ENCODE measurements at places on chromosomes 16 and 17.

- DNase-seq = no peak
Observed at GRCh38 chr16:84975066-84975465, 36.3 kb downstream of the ZDHHC7 start.

DNA sequence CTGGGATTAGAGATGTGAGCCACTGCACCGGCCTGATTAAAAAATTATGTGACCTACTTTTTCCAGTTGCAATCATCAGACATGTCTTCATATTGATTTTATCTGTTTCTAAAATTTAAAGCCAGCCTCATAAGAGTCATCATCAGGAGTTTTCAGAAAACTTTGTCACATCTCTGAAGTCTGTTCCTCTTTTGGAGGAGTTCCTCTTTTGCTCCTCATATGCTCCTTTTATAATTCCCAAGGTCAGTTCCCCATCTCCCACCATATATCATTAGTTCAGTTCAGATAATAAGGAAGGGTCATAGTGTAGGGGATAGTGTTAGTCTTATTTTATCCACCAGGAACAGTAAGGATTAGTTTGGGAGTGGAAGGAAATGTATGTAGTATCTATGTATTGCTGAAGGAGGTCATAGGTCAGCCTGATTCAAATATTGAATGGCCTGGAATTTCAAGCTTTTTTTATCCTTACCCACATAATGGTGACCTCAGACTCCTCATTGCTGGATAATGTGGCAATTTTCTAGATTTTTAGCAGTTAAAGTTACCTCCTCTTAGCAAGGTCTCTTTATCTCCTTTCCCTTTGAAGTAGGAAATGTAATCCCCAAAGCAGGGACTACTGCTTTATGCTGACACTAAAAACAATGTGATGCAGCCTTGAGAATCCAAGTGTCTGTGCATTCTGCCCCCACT is 13.8 kb upstream of the DUSP14 start:
- no peak for DNase-seq

DNA sequence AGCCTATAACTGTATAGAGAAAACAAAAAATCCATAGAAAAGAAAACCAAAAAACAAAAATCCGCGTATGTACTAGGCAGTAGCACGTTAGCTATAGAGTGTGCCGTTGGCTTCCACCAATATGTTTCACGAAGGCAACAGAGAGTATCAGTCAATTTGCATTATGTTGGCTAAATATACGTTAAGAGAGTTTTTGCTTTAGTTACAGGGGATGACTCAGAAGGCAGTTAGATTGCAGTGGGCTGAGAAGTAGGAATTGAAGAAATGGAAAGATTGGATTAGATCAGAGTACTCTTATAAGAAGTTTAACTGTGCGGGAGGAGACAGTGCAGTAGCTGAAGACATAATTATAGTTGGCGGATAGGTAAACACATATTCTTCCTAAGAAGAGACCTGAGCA is 911 bp upstream of the NACA2 start:
- no peak for DNase-seq

DNA sequence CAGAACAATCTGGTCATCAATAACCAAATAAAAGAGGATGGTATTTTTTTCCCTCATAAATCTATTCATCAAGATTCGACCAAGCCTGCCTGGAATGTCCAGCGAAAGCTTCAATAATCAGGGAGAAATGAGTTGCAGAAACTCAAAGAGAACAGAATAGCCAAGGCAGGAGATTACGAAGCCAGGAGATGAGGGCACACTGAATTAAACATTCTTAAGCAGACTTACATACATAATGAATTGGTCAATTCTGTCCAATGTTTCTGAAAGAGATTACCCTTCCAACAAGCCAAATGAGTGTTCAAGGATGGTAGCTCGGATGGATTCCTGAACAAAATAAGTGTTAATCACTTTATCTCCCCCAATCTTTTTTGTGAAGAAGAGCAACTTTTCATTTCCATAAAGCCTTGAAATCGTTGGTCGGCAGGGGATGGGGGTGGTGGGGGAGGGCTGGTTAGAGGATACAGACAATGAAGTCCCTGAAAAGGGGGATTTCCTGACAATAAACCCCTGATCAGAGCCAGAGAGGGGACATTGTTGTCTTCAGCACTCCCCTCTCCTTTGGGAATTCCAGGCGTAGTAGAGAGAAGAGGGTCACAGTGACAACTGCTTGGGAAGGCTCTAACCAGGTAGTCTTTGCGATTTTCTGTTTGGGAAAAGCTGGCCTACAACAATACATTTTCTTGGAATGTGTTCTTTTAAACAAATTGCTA is 20.7 kb downstream of the TOX3 start:
- DNase-seq = no peak

DNA sequence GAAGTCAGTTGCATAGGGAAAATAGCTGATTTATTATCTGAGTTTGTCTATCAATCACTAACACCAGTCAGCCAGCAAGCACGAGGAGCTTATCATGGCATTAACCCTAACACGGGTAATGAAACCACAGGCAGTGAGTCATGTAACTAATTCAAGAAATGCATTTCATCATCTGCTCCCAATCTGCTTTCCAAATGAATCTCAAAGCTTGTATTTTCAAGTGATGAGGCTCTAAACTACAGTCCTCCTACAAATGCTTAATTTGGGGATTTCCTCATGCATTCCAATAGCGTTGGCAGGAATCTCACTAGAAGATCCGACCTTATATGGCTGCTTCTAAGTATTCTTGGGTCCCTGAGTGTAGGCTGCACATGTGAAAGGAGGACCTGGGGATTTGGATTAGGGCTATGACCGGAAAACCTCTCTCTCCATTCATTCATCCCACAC is 118.4 kb upstream of the HSBP1 start:
- DNase-seq = no peak

DNA sequence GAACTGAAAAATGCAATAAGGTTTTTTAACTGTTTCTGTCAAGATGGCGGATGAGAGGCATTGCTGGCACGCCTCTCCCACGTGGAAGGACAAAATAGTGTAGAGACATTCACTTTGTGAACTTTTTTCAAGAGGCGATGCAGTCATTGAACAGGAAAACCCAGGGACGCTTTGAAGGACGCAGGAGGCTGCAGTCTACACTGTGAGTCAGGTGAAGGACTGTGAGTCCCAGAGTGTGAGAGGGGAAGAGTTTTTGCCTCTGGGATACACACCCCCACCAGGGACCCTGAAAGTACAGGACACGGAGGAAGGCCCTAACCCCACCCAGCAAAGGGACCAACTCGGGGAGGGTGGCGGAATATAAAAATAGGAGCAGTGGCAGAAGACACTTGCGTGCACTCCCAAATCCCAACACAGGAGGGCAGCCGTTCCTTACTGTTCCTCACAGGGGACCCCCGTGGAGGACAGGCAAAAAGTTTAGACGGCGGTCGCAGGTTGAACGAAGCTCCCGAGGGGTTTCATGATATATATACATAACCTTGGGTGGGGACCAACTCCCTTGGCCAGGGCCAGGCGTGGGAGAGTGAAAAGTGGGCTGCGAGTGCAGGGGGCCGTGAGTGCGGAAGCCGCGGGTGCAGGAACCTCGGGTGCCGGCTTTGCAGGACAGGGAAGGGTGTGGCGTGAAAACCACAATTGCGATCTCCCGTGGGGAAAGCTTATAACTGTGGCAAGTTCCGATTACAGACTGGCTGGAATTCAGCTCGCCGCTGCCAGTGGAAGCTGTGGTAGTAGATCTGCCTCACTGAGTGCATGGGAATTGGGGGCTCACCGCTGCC is 82.0 kb upstream of the ALOX12 start:
- peak; percentile 69 for DNase-seq

- DNase-seq = no peak
Observed at GRCh38 chr16:27097800-27098230, 31.1 kb downstream of the C16orf82 start.

GRCh38 chr17:4631836-4632580 is 9.5 kb downstream of the ALOX15 start:
- DNase-seq = no peak

DNA sequence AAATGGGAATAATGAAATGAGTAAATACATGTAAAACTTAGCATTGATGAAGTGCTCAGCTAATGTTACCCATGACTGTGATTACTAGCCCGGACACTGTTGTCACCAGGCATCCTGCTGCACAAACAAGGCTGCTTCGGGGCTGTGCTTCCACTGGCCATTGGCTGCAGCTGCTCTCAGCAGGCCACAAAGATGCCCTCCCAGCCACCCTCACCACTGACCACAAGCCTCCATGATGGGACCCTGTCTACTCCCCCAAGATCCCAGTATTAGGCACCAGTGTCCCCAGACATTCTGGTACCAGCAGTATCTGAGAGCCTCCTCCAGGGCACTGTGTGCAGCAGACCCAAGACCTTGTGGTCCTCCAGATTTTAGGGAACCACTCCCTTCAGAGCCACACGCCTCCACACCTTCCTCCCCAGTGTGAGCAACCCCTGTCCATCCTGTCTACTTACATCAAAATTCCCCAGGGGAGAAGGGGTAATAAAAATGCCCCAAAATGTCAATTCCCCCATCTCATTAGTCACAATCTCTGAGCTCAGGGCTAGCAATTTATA is 19.7 kb upstream of the NUP93 start:
- DNase-seq = no peak

DNA sequence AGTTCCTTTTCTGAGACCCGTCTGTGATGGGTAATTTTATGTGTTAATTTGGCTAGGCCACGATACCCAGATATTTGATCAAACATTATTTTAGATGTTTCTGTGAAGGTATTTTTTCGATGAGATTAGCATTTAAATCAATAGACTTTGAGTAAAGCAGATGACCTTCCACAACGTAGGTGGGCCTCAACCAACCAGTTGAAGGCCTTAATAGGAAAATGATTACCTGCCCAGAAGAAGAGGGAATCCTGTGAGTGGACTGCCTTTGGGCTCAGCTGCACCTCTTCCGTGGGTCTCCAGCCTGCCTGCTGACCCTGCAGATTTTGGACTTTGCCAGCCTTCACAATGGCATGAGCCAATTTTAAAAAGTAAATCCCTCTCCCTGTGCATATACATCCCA is 61.6 kb upstream of the WSB1 start:
- DNase-seq = no peak

DNA sequence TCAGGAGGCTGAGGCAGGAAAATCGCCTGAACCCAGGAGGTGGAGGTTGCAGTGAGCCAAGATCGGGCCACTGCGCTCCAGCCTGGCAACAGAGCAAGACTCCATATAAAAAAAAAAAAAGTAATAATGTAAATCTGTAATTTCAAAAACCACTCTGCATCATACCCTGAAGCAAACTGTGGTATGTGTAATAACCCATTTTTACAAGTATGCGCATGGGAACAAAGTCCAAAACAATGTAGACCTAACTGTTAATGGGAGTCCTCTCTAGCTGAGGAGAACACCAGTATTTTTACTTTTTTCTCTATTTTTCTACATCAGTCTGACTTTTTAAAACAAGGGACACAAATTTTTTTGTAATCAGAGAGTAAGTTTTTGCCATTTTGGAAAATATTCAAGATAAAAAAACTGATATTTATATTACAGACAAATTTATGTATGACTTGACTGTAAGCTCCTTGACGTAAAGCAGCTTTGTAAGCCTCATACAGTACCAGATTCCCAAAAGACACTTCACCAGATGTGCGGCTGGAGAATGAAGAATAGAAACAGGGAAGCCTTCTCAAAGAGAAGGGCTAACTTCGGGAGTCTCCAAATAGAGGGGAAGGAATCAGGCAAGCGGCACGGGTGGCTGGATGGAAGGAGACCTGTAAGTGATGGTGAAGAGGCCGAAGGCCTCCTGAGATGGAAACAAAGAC is 25.7 kb downstream of the CMTM4 start:
- no peak for DNase-seq

DNA sequence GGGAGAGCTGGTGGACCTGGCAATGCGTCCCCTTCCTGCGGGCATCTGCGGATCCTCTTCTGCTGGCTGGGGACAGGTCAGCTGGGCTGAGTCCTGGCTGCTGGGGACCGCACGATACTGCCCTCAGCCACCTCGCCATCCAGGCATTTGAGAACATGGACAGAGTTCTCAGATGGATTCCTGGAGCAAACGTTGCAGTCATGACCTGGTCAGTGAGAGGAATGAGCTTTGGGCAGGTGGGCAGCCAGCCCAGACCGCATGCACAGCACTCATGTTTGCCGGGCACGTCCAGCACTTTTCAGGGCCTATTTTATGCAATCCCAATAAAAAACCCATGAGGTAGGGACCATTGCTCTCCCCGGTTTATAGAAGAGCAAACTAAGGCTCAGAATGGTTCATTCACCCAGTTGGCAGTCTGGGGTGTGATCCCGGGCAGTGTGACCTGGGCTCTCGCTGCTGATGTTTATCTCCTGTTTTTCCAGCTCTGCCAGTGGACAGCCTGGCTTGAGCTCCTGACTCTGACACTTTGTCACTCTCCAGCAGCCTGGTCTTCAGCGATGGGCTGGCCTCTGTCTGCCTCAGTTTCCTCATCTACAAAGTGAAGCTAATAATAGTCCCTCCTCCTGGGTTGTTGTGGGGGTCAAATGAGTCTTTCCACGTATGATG is 294.7 kb downstream of the IRF8 start:
- DNase-seq = no peak

- DNase-seq = no peak
Observed at GRCh38 chr17:6172642-6173330, 102.6 kb downstream of the WSCD1 start.

- peak; percentile 70 for DNase-seq
Observed at GRCh38 chr17:80261159-80261894, 675 bp downstream of the RNF213 start.

DNA sequence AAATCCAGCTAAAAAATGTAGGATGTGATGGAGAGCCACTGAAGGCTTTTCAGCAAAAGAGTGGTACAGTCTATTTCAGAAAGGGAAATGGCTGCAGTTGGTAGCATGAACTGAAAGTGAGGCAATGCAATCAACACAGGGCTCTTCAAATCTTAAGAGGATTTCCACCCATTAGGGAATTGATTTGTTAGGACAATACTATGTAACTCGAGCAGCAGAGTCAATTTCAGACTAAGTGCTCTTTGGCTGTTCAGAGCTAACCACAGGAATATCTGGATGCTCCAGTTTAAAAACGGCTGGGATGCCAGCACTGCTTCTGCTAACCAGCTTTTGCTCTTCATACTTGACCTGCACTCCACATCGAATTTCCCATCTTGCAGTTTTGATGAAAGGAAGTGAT is 24.6 kb downstream of the CACNG1 start:
- no peak for DNase-seq

- no peak for DNase-seq
Observed at GRCh38 chr17:73071066-73071999, 21.2 kb downstream of the SLC39A11 start.

GRCh38 chr17:61828694-61829093 is 34.6 kb downstream of the BRIP1 start:
- DNase-seq = no peak

DNA sequence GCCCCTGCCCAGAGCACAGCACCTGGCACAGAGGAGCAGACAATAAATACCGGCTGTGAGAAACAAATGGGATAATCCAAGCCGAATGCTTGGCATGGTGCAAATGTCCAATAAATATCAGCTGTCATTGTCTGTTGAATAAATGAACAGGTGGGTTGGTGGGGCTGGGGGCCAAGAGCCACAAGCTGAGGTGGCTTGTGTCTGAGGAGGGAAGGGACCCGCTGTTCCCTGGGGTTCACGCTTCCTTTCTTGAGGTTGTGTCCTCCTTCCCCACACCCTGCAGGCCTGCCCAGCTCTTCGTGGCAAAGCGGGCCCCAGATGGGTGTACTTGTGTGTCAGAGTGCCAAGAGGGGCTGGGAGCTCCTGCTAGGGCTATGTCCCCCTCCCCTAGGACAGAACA is 38.6 kb downstream of the ARHGAP27 start:
- no peak for DNase-seq

- no peak for DNase-seq
Observed at GRCh38 chr16:14350081-14350480, 279.0 kb downstream of the MRTFB start.

Measured in CD4-positive, alpha-beta T cell treated with Interferon gamma for 1 hour (primary cell).